Activated CD8-positive, alpha-beta memory T cell treated with anti-CD3 and anti-CD28 coated beads, Interleukin-2, amount 50 U/mL, for 4 hours (primary cell): ENCODE measurements at places on chromosomes 3 and 15.

DNA sequence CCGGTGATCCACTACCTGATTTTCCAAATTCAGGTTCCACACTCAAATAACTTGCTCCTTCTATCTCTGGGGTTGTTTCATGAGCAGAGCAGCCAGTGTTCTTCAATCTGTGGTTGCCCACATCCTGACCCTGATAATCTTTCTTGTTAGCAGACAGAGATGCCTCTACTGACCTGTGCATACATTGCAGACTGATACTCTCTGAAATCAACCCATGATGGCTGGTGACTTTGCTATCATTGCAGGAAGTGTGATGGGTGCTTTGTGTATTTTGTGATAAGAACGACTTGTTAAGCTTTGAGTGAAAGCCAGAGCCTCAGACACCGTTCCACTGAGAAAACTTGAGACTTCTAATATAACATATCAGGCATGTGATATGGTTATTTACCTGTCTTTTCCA lies 39.9 kb downstream of the GATM start:
- no peak for DNase-seq

- DNase-seq = no peak
Observed at GRCh38 chr3:4841225-4841624, 138.0 kb upstream of the BHLHE40 start.

GRCh38 chr3:175404621-175405020 lies 545.5 kb downstream of the NAALADL2 start:
- DNase-seq = no peak

- DNase-seq = no peak
Observed at GRCh38 chr15:38470816-38471215, 16.9 kb downstream of the FAM98B start.

DNA sequence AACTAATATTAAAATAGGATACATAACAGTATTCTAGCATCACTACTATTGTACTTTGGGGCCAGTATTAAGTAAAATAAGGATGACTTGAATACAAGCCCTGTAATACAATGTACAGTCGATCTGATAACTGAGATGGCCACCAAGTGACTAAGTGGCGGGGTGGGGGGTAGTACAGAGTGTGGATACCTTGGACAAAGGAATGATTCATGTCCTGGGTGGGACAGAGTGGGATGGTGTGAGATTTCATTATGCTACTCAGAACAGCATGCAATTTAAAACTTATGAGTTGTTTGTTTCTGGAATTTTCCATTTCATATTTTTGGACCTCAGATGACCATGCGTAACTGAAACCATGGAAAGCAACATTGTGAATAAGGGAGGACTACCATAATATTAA lies 46.0 kb downstream of the SLC7A14 start:
- DNase-seq = no peak

GRCh38 chr3:186442162-186442561 lies 80.1 kb upstream of the DGKG start:
- no peak for DNase-seq

GRCh38 chr15:69031013-69032001 lies 16.8 kb downstream of the NOX5 start:
- peak; percentile 22 for DNase-seq

DNA sequence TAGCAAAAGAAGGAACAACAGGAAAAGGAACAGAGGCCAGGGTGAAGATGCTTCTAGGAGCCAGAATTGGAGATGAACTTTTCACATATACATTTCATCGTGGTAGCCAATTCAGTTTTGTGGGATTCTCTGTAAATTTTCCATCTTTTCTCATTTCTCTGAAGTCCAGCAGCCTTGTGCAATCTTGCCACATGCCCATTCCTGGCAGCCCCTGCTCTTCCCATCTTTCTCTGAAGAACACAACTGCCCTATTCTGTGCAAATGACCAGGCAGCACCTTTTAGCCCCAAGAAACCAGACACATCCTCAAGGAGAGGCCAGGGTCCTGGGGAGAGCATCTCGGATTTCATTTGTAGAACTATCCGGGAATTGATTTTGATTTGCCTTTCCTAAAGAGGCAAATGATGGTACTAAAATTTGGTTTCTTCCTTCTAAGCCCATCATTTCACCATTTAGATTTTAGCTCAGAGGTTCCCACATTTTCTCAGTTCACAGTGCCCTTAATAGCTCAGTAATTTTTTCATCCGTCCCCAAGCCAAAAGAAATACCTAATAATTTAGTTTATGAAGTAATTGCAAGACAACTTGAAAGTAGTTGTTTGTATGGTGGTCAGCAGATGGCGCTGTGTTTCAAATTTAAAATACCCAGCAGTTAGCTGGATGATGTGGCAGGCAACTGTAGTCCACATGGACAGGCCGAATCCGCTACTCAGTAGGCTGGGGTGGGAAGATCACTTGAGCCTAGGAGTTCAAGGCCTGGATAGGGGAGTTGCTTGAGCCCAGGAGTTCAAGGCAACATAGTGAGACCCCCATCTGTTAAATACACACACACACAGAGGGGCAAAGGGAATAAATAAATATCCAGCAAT lies 61.3 kb upstream of the ACKR4 start:
- peak; percentile 52 for DNase-seq

DNA sequence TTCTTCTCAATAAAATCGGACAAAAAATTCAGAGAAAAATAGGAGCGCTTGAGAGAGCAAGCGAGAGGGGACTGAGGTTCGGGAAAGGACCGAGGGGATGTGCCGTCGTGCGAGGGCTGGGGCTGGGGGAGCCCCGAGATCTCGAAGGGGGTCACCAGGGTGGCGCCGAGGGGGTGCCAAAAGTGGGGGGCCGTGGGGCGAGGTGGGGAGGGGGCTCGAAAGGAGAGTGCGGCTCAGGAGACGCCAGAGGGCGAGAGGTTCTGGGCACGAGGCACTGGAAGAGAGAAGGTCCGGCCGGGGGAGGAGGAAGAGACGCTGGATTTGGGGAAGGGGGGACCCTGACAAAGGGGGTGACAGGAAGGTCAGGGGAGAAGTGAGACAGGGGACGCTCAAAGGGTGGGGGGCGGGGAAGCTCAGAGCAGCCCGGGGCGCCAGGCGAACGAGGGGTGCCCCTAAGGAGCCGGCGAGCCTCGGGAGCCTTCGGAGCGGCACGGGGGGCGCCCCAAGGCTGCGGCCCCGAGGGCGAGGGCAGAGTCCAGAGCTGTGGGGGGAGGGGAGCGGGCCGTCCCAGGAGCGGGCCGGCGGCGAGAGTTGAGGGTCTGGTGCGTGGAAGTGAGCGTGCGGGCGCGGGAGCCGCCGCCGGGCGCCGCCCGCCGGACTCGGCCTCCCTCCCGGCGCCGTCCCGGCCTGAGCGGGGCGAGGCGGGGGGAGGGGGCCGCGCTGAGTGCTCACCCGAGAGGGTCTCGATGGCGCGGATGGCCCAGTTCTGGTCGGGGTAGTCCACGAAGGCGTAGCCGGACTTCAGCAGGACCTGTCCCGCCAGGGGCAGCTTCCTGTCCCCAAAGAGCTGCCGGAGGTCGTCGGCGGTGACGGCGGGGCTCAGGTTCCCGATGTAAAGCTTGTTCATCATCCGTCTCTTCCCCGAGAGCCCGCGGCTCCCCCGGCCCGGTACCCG lies 514 bp downstream of the IGF2BP2 start:
- DNase-seq = peak; percentile 35

DNA sequence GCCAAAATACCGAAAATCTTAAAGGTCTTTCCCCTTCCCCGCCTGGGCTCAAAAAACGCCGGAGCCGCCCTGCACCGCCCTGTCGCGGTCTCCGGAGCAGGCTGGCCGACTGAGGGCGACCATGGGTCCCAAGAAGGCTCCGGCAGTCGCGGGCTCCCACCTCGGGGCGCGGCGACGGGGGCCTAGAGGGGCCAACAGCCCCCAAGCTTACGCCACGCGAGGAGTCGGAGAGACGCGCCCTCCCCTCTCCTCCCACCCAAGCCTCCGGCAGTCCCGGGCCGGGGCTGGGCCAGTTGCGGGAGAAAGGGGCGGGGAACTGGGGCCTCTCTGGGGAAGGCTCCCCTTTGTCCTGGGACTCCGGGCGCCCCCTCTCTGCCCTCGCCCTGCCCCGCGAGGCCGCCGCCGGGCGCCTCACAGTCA lies 69.2 kb downstream of the GOLGA8B start:
- DNase-seq = peak; percentile 28

DNA sequence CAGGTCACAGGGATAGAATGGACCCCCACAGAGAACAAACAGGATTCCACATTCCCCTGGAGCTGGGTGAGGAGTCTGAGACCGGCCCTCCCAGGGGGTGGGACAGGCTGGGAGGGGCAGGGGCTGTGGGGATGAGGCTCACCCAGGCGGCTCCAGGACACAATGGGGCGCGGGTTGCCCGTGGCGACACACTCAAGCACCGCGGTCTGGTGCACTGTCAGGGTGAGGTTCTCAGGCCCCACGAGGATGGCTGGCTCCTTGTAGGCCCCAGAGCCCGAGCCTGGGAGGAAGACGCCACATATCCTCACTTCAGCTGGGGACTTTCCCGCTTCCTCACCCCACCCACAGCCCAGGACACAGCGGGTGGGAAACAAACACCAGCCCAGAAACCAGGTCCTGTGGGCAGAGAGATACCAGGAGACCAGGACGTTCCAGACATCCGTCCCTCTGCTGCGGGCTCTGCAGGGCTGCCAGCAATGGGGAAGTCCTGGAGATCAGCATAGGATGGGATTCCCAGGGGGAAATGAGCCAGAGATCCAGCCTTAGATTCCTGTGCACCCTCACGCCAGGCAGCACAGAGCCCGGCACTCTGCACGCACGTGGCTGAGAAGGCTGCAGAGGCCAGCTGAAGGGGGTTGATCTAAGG lies 30.2 kb downstream of the RNU5B-1 start:
- DNase-seq = no peak

GRCh38 chr3:111870620-111871019 lies 11.6 kb downstream of the PHLDB2 start:
- no peak for DNase-seq

GRCh38 chr15:74793135-74794028 lies 11.5 kb downstream of the CSK start:
- DNase-seq = peak; percentile 77

DNA sequence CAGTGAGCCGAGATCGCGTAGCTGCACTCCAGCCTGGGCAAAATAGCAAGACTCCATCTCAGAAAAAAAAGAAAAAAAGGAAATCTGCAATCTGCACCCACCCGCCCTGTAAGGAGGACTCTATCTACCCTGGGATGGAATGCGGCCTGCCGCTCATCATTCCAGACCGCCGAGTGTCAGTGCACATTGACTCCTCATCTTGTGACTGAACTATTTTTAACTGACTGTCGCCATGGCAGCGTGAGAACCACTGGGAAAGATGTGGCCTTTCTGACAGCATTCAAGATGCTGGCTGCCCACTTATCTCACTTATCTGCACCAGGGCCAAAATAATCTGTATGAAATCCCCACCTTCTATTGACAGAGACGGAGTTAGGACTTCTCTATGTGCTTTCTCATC lies 38.8 kb upstream of the ANKRD34C start:
- no peak for DNase-seq

GRCh38 chr3:8576841-8577571 lies 67.6 kb downstream of the SSUH2 start:
- no peak for DNase-seq

DNA sequence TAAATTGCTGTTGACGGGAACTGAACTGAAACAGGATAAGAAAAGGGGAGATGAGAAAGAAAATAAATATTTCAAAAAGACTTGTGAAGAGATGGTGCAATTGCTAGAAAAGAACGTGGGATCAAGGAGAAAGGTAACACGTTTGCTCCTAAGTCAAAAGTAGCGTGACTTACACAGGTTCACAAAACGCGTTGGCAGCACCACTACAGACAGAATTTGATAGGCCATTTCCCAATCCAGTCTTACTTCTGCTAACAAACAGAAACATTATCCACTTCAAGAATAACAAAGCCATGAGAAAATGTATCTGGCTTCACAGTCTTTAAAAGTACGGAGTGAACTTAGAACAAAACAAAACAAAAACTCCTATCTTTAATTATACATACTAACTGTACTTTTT lies 75.5 kb downstream of the DPH6 start:
- no peak for DNase-seq

GRCh38 chr15:90883526-90883975 lies 753 bp upstream of the FES start:
- DNase-seq = no peak
